ENCODE measurements at places on chromosomes 5 and 9.

DNA sequence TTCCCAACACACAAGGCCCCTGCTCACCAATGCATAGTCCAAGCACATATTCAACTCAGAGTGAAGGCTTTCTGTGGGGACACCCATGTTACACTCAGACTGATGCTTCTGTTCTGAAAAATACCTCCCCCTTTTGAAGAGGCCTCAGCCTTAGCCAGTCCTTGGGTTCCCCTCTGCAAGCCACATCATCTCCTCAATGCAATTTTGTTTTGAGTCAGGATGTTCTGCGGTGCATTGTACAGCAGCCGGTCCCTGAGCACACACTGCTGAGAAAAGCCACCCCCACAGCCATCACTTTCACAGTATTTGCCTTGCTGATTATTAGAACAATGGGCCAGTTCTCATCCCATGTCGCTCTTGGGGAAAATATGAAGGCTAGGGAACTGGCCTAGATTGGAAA is 241.2 kb downstream of the FAM114A2 start:
- no peak for DNase-seq

GRCh38 chr9:95250462-95251221 is 66.9 kb downstream of the FANCC start:
- DNase-seq, result no peak

- no peak for DNase-seq
Observed at GRCh38 chr9:79104951-79105350, 466.8 kb upstream of the TLE4 start.

GRCh38 chr5:73654819-73655318 is 28.9 kb downstream of the ARHGEF28 start:
- no peak for DNase-seq

DNA sequence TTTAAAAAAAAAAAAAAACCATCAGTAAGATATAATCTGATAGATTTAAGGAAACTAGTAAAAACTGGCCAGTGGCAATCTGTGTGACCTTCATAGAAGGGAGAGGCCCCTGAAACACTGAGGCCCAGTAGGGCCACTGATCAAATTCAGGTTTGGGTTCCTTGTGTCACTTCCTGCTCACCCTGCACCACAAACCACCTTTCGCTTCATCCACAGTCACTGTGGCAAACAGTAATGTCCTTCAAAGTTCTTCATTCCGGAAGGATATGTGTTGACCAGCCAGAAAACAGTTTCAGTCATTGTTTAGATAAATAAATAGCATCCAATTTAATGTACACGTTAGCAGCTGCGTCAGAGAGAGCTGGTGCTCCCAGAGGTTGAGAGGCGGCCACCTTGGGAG is 222.1 kb downstream of the CFAP90 start:
- no peak for DNase-seq

- DNase-seq, result no peak
Observed at GRCh38 chr5:8829323-8830029, 716.4 kb downstream of the SEMA5A start.

GRCh38 chr9:27665136-27665535 is 91.9 kb upstream of the C9orf72 start:
- no peak for DNase-seq

GRCh38 chr5:163631856-163632255 is 126.4 kb downstream of the MAT2B start:
- no peak for DNase-seq
